ENCODE measurements at places on chromosomes 1 and 21.

DNA sequence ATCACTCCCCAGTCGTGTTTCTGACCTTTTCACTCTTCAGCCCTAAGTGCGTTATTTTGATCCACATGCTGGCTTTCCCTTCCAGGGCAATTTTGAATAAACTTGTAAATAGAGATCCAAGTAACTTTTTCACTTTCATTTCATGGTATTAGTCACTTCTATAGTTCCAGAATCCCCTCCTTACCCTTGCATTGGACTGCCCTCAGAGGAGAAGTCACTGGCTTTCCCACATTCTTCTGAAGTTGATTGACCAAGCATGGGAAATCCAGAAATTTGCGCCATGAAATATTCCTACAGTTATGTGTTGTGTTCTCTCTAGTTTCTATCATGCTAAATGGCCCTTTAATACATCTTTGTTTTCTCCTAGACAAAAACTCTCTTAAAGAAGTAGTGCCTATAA is 177.3 kb upstream of the GORAB start:
- no peak for DNase-seq

DNA sequence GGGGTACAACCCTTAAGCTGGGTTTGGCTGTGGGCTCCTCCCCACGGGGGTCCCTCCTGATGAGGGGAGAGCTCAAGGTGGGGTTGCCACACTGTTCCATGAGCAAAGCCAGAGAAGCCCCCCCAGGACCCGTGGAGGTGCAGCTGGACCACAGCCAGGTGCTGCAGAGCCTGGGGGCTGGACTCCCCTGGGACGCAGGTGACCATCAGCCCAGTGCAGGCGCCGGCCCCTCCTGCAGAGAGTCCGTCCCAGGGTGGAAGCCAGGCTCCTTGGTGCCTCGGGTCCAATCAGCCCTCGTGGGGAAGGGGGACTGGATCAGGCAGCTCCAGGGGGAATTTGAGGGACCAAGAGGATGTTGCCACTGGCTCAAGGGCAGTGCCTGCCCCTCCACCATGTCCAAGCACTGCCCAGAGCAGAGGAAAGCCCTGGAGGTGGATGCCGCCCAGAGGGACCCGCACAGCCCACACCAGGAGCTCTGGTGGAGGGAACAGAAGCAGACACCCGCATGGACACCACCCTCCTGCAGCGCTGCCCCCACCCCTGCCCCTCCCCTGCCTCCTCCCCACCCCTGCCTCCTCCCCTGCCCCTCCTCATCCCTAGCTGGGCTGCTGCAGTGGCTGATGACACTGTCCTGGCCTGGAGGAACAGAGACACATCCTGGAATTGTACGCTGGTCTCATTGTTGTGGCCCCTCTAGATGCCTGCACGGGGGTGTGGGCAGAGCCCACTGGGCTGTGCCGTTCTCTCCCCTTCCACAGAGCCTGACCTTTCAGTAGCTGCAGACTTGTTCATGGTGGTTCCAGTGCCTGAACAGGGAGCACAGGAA is 30.8 kb upstream of the COL18A1 start:
- no peak for DNase-seq

GRCh38 chr1:244863491-244864252 is 671 bp downstream of the HNRNPU start:
- DNase-seq = peak; percentile 88

GRCh38 chr1:28973596-28974421 is 59.4 kb downstream of the EPB41 start:
- DNase-seq = no peak

GRCh38 chr1:27031235-27032118 is 18.8 kb upstream of the TENT5B start:
- DNase-seq = no peak

DNA sequence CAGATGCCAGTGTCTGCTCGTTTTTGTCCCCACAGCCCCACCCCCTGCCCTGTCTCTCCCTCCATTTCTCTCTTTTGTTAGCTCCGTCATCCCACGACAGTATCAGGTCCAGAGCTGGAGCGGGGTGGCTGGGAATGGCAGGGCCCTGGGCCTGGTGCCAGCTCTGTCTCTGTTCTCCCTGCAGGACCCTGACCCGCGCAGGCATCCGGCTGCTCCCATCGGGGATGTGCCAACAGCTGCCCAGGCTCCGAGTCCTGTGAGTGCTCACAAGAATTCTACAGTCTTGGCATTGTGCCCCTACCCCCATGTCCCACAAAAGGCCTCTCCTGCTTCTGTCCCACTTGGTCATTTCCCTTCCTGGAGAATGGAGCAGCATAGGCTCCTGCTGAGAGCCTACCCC is 37.4 kb downstream of the UBE2T start:
- no peak for DNase-seq

GRCh38 chr1:88985032-88985431 is 7.4 kb downstream of the KYAT3 start:
- DNase-seq = peak; percentile 18

DNA sequence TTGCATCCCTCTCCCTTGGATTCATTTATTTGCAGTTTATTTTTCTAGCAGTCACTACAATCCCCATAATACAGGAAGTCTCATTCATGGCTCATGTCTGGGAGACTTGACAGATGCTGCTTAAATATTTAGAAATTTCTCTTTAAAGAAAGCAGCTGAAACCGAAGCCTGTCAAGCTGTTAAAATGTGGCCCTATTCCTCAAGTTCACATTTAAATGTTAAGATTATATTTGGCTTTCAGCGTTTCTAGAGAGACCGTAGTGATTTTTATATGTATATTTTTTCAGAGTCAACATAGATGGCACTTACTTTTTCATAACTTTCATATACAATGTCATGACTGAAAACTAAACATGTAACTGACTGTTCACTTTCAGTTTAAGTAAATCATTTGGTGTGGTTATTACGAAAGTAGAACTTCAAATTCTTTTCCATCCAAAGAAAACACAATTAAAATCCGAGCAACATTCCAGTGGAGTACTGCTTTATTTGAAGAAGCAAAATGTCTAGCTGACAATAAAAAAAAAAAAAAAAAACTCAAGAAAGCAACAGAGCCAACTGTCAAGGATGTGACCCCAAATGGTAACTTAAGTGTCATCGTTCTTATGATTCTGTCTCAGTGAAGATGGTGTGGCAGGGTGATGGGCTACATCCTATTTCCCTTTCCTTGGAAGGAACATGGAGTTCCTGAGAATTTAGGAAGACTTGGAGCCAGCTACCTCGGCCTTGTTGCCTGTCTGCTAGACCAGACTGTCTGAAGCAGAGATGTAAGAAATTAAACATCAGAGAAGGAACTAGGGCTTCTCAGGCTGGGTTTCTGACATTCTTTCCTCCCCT is 37.8 kb downstream of the MIS18A start:
- DNase-seq = no peak

GRCh38 chr1:240577095-240577494 is 34.9 kb downstream of the GREM2 start:
- DNase-seq = no peak

GRCh38 chr1:62364721-62365120 is 45.5 kb upstream of the KANK4 start:
- DNase-seq = no peak

GRCh38 chr1:235595079-235595478 is 54.5 kb downstream of the GNG4 start:
- DNase-seq = no peak

DNA sequence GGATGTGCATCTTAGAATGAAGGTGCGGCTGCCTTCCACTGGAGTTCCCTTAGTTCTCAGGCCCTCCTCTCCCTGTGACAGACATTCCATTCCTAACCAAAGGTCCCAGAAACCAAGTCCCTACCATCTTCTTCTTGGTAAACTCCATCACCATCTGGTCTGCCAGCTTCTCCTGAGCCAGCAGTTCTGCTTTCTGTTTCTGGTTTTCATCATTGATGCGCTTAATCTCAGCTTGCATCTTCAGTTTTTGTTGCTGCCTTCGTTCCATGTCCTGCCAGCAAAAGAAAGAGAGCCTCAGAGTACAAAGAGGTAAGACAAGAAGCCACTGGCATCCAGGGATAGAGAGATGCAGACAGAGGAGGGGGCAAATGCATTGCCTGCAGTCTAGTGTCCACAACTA is 18.0 kb upstream of the VSIG8 start:
- peak; percentile 59 for DNase-seq

- DNase-seq = no peak
Observed at GRCh38 chr1:171251952-171252300, 3.6 kb downstream of the FMO1 start.

DNA sequence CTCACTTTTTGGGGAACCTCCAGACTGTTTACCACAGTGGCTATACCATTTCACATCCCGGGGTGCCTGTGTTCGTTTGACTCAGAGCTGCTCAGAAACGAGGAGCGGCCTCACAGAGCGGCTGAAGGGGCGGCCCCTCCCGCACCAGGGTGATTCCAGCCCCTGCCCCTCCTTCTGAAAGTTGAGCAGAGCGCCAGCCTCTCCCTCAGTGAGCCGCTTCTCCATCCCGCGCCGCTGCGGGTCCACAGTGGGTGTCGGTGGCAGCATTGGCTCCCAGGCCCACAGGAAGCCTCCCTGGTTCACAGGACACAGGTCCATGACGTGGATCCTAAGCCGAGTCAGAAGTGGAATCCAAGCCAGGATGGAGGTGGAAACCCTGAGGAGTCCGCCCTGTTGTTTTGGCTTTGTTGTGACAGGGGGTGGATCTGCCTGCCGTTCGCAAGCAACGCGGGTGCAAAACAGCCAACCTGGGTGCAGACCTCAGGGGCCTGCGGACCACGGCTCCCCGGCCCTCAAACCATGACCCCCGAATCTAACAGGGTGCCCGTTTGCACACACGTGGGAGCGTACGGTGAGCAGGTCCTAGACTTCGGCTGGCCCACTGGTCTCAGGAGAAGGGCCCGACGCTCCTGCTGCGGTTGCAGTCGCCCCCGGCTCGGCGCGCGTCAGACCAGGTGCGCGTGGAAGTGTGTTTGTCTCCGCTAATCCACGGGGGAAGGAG is 186.8 kb upstream of the ARHGEF16 start:
- no peak for DNase-seq

DNA sequence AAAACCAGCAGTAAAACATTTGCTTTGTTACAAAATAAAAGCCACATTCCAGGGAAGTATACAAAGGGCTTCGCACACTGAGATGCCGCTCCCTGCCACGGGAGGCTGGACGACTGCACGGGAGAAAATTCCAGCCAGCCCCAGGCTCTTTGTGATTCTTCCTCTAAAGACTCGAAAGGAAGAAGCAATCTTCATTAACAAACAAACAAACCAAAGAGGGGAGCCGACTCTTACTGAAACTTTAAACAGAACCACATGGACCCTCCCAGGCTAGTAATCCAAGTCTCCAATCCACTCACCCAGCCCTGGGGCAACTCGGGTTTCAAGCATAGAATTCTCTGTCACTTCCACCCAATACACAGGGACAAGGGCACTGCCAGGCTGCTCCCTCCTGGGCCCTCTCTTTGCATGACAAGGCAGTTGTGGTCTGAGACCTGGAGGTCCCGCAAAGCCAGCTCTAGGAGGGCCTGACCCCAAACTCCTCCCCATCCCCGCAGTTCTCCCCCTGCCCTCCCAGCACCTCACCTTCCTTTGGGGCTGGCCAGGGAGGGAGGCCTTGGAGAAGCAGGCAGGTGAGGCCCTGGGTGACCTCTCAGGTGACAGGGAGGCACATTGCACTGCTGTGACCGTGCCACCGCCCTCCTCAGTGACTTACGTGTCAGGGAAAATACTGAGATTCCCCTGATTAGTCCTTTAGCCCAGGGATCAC is 26.6 kb upstream of the COL18A1 start:
- no peak for DNase-seq

- no peak for DNase-seq
Observed at GRCh38 chr1:115331558-115332331, 6.3 kb downstream of the NGF start.

- peak; percentile 32 for DNase-seq
Observed at GRCh38 chr21:27802816-27803475, 836.1 kb upstream of the ADAMTS5 start.

- no peak for DNase-seq
Observed at GRCh38 chr21:46037331-46038325, 56.1 kb downstream of the COL6A1 start.

DNA sequence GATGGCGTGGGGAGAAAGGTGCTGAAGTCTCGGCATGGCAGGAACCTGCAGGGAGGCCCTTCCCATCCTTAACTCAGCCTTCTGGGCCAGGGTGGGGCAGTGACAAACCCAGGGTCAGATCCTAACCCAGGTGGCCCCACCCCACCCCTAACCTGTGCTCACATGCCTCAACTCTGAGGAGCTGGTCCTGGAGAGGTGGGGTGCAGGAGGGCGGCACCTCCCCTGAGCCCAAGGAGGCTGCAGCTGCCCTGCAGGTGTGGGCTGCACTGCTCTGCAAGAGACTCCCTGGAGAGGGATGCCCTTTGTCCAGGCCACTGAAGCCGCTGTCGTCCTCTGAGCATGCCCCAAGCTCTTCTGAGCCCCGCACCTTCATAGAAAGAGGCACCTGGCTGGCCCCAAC is 15.2 kb upstream of the ADAMTSL4 start:
- no peak for DNase-seq

DNA sequence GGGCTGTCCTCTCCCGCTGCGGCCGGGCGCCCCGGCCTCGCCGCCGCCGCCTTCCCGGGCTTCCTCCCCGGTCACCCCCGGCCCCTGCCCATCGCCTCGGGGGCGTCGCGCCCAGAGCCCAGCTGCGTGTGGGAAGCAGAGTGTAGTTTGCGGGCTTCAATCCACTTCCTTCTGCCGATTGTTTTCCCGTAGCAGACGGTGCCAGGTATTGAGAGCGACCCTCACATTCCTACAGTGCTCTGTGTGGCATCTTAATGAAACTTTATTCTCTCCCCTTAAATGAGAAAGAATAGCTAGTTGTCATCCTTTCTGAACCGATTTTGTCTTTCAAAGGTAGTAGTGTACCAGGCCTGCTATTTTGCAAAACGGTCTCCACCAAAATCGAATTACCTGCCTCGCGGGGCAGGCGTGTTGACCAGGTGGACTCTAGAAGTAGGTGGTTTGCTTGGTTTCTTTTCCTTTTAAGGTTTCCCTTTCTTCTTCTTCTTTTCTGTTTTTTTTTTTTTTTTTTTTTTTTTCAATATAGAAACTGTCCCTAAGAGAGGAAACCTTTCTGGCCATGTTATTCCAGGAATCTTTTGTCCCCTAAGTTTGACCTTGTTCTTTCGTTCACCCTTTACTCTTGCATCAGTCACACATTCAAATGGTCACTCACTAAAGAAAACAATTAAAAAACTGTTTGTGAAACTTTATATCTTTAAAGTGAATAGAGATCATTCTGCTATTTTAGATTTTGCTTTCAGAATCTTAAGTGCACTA is 881 bp downstream of the USP25 start:
- DNase-seq = peak; percentile 30

DNA sequence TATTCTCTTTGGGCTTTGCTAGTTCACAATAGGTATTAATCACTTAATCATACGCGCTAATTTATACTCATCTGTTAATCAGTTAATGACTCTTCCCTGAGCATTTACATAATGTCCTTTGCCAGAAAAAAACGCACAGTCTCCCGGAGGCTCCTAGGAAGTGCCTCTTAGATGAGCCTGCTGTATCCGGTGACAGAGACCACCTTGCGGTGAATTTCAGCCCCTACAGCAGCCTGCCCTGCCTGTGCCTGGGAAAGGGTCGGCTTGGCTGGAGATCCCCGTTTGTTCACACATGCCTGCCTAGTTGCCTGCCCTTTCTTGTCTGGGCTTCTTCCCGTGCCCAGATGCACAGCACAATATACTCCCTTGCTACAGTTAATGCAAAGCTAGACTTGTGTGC is 152.9 kb downstream of the ZBTB18 start:
- DNase-seq = no peak
